ENCODE measurements at places on chromosomes 4 and X.
A peak's percentile ranks its signal among the peaks of the same experiment; 100 is the strongest.

DNA sequence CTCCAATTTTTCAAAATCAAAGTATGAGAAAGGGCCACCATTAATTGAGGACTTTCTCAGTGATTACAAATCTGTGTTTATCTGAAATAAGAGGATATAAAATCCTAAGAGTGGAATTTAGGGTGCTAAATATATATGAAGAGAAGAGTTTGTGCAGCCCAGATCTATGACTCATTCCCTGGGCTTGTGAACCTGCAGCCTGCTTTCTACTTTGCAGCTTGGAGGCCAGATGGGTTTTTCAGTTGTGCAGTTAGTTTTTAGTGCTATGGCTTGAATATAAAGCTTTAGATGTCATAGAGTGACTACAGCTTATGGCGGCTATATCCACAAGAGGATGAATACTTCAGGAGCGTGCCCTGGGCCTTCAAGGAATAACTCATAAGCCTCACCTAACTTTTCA is 1391.1 kb downstream of the FSTL5 start:
- no peak for DNase-seq

- no peak for DNase-seq
Measured at GRCh38 chr4:128371876-128372275, 84.3 kb upstream of the PGRMC2 start.

GRCh38 chrX:31423609-31424189 is 351.9 kb upstream of the FTHL17 start:
- DNase-seq = peak; percentile 39

- no peak for DNase-seq
Measured at GRCh38 chr4:12519426-12519825, 964.7 kb downstream of the RAB28 start.

DNA sequence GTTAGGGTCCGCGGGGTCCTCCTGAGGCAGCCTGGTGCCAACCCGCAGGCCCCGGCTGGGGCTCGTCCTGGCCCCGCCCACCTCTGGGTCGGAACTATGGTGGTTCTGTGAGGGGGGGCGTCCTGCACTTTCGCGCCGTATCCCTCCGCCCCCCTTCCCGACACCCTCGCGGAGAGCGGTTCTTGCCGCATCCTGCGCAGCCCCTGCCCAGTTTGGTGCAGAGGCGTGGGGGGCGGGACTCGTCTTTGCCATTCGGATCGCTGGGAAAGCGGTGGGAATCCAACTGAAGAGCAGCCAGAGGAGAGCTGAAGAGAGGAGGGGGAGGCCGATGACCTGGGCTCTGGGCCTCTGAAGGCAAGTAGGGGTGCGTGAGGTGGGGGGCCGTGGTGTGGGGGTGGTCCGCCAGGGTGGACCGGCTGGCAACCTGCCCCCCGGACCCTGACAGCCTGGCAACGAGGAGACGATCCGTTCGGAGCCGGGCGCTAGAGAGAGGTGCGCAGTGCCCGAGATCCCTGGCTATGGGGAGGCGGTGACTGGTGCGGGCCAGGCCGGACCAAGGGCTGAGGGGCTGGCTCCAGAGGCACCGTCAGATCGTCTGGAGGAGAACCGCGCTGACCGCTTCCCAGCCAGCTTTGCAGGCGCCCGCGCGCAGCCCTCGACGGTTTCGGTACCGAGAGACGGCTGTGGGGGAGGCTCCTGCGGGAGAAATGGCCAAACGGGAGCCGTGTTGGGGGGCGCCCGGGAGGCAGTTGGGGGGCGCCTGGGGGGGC is at the start of gene GPRASP1:
TSS of gene GPRASP1 (plus strand) at position 242 of the 770 bp plus-strand sequence. CDS start 2,431 bp downstream, outside the sequence.
- DNase-seq = peak; percentile 34

GRCh38 chr4:11724731-11725130 is 296.0 kb upstream of the HS3ST1 start:
- no peak for DNase-seq

DNA sequence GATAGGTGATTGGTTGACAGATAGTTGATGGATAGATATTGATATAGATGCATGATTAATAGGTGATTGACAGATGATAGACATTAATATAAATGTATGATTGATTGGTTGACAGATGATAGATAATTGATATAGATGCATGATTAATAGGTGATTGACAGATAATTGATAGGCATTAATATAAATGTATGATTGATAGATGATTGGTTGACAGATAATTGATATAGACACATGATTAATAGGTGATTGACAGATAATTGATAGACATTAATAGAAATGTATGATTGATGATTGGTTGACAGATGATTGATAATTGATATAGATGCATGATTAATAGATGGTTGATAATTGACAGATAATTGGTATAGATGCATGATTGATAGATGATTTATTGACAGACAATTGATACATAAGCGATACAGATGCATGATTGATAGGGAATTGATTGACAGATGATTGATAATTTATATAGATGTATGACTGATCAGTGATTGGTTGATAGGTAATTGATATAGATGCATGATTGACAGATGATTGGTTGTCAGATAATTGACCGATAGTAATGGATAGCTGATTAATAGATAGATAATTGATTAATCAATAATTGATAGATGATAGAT is 44.9 kb upstream of the PPP2R3B start:
- DNase-seq = no peak

GRCh38 chrX:123909523-123909922 is 49.7 kb downstream of the XIAP start:
- peak; percentile 42 for DNase-seq

DNA sequence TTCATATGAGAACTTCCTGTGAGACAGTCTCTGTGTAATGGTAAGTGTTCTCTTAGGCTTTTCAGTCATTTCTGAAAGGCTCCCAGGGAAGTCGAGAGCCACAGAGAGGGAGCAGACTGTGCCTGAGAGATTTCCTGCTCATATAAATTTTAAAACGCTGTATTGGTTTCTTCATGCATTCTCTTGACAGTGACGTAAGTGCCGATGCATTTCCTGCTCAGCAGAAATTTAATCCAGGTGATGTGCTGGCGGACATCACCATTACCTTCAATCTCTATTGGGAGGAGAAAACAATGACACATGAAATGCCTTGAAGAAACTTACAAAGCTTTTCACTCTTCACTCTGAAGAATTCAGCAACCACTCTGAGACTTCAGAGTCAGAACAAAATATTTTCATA is 383.6 kb downstream of the BMPR1B start:
- DNase-seq = no peak

DNA sequence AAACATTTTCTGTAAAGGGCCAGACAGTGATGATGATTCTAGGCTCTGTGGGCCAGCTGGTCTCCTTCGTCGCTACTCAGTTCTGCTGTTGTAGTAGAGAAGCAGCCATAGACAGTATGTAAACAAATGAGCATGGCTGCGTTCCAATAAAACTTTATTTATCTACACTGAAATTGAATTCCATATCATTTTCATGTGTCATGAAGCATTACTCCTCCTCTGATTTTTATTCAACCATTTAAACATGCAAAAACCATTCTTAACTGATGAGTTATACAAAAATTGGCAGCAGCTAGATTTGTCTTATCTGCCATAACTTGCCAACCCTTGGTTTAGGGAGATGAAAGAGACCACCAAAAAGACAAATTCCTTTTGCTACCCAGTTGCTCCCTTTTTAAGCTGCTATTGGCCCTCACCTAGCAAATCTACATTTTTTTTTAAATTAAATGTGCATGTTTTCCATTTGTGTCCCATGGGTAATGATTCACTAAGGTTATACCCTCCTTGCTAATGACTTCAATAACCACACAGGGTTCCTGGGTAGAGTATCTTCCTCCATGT is 309.9 kb downstream of the DHX15 start:
- no peak for DNase-seq

DNA sequence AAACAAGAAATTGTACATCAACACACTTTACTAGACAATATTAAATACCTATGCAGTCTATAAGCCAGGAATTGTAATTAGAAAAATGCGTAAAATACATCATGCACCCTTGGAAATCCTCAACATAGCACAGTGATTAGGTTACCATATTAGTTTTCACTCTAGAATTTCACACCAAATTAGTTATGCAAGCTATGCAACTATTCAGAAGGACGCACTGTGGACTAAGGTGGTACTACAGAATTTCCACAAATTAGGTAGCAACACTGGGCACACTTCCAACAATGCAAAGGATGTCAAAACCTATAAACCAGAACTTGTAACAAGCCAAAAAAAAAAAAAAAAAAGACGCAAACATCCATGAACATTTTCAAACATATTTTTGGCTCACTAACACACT is 71.1 kb upstream of the ZCCHC13 start:
- DNase-seq = no peak

DNA sequence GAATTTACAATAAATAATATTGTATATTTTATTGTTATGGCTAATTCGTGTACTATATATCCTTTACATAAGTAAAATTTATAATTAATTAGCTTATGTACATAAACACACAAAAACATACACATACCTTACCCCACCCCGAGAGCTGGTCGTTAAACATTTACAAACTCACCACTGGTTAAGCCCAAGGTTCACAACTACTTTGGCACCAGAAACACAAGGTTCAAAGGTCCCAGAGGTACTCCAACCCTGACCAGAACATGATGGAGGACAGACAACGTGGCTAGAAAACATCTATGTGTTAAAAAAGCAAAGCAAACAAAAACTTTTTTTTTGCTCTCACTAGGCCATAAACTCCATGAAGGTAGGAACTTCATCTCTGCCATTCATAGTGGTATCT is 37.7 kb downstream of the SLC25A5 start:
- no peak for DNase-seq

GRCh38 chr4:180792541-180792940 is 1450.7 kb upstream of the TENM3 start:
- no peak for DNase-seq

GRCh38 chrX:46735622-46736021 is 23.3 kb downstream of the SLC9A7 start:
- no peak for DNase-seq

DNA sequence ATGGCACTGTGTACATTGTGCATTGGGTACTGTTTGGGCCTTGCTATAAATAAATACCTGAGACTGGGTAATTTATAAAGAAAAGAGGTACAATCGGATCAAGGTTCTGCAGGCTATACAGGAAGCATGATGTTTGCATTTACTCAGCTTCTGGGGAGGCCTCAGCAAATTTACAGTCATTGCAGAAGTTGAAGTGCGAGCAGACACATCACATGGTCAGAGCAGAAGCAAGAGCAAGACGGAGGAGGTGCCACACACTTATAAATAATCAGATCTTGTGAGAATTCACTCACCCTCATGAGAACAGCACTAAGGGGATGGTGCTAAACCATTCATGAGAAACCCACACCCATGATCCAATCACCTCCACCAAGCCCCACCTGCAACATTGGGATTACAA is 505.0 kb downstream of the ARAP2 start:
- DNase-seq = no peak

DNA sequence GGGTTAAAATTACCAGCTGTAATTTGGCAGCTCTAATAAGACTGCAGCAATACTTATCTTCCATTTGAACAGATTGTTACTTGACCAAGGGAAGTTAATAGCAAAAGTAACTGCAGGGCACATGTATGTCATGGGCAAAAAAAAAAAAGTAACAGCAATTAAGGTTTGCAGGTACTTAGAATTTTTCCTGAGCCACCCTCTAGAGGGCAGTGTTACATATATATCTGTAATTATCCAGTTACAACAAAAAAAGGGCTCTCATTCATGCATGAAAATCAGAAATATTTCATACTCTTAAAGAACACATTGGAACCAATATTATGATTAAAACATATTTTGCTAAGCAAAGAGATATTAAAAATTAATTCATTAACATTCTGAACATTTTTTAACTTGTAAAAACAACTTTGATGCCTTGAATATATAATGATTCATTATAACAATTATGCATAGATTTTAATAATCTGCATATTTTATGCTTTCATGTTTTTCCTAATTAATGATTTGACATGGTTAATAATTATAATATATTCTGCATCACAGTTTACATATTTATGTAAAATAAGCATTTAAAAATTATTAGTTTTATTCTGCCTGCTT is 25.1 kb downstream of the XIAP start:
- DNase-seq = peak; percentile 62

GRCh38 chr4:112140536-112140935 is 4.7 kb upstream of the FAM241A start:
- no peak for DNase-seq

- no peak for DNase-seq
Measured at GRCh38 chr4:128068918-128069317, 7.8 kb downstream of the LARP1B start.

DNA sequence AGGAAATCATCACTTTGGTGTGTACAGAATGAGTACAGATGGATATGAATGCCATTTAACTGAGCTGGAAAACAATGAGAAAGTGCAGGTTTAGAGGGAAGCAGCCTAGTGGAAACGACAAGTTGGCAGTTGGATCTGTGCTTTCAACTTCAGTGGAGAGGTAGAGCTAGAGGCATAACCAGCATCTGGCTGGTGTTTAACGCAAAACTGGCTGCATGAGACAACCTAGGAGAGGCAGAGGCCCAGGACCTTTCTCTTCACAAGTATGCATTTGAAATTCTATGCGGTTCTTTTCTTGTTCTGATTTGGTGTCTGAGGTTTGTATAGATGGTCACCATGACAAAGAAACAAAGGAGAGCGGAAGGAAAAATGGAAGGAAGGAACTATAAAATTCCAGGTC is 63.1 kb downstream of the ANXA5 start:
- no peak for DNase-seq

GRCh38 chr4:179196511-179196910 is 1754.3 kb upstream of the AGA start:
- no peak for DNase-seq

DNA sequence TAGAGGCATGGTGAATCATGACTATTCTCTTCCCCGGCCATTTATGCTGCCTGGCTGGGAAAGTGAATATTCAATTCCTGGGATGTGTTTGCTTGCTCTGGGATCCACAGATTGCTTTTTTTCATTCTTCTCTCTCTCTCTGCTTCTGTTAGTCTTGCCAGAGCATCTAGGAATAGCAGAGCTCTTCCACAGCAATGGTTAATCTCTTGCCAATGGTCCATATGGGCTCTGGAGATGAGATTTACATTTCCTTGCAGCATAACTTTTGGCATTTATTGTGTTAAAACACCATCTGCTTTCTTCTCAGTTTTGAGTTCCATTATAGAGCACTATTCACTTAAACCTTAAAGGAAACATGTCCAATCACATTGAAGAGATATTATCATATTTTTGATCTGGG is 59.2 kb upstream of the GUCY1A1 start:
- no peak for DNase-seq

DNA sequence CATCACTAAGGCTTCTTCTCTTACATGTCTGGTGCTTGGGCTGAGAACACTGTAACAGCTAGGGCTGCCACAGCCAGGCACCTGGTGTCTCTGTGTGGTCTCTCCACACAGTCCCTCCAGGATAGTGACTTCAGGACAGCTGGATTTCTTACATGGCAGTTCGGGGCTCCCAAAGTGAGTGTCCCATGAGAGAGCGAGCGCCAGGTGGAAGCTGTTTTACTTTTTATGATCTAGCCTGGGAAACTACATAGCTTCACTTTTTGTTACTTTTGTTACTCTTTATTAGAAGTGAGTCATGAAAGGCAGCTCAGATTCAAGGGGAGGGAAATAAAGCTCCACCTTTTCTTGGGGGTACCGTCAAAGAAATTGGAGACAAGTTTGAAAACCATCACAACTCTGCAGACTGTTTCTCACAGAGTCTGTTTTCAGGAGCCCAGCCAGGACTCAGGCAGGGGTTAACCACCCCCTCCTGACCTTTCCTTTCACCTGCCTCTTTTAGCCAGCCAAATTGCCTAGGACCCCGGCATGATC is 373.0 kb downstream of the MID1IP1 start:
- no peak for DNase-seq
